ENCODE measurements at places on chromosomes 4 and X.

DNA sequence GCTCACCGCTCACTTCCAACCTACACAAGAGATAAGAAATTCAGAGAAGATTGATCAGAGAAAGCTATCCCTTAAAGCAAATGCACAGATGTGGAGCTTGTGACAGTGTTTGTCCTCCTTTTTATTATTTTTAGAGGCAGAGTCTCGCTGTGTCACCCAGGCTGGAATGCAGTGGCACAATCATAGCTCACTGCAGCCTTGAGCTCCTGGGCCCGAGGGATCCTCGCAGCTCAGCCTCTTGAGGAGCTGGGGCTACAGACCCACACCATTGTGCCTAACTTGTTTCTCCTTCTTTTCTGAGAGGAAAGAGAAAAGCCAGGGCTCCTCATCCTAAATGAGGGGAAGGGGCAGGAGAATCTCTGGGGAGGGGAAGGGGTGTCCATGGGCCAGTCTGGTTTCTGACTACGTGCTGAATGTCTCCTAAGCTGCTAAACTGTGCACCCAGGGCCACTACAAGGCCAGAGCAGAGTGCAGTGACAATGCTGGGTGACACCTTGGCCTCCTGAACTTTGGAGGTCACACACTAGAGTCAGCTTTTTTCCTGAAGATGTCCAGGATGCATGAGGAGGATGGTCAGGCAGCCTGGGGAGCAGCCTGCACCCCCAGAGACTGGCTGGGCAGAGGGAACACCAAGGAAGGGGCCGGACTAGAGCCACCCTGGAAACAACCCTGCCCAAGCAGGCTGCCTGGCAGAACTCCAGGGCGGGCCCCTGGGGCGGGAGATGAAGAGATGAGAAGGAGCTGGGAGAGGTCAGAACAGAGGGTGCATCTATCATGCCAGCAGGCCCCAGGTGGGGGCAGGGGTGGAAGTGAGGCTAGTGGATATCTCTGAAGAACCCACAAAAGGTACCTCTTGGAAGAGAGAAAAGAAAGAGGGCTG lies 55.5 kb upstream of the PROM1 start:
- no peak for DNase-seq

GRCh38 chrX:4485912-4486311 lies 772.5 kb upstream of the PRKX start:
- DNase-seq: no peak

DNA sequence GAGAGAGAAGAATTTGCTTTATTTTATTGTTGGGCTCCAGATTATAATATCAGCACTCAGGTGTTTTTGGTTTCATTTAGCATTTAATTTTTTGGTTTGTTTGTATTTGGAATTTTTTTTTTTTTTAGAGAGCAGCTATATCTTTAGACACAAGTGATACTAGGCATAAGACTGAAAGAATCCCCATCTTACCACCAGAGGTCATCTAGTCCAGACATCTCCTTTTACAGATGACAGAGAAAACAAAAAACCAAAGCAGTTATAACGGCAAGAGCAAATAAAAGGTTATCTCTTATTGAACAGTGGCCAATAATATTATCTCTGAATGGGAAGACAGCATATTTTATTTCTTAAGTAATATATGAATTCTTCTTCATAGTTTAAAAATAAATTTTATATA lies 22.8 kb downstream of the USP38 start:
- DNase-seq: no peak

DNA sequence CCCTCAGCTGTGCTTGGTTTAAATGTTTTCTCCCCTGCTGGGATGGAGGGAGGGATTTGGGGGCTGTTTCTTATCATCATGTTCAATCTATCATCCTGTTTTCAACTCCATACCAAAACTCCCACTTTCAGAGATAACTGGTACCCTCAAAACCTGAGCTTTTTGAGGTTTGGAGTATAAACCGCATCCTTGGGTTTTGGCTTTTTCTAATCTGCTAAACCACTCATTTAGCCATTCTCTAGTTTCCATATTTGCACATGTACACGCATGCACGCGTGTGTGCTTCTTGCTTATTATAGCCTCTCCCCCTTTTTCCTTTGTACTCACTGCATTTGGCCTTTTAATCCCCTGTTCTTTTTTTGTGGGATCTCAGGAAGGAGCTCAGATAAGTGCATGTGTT lies 116.7 kb upstream of the TEX13D start:
- no peak for DNase-seq

- DNase-seq: no peak
Observed at GRCh38 chrX:10098270-10098713, 58.5 kb upstream of the CLCN4 start.

GRCh38 chr4:147899512-147899911 lies 167.6 kb downstream of the ARHGAP10 start:
- no peak for DNase-seq

GRCh38 chr4:155966171-155966570 lies 12.5 kb upstream of the CTSO start:
- DNase-seq: no peak

DNA sequence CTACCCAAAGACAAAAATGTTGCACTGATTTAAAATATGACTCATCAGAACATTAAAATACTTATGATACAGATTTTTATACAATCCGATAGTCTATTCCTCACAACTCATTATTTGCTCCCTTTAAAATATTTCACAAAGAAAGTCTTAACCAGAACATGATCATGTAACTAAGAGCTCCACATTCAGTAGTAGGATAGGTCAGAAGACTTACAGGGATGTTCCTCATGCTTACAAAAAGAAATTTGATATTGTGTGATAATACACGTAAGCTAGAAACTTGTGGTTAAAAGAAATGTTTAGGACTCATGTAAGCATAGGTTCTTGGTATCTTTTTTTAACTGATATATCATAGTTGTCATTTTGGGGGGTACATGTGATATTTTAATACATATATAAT lies 235.9 kb downstream of the PALLD start:
- DNase-seq: no peak

DNA sequence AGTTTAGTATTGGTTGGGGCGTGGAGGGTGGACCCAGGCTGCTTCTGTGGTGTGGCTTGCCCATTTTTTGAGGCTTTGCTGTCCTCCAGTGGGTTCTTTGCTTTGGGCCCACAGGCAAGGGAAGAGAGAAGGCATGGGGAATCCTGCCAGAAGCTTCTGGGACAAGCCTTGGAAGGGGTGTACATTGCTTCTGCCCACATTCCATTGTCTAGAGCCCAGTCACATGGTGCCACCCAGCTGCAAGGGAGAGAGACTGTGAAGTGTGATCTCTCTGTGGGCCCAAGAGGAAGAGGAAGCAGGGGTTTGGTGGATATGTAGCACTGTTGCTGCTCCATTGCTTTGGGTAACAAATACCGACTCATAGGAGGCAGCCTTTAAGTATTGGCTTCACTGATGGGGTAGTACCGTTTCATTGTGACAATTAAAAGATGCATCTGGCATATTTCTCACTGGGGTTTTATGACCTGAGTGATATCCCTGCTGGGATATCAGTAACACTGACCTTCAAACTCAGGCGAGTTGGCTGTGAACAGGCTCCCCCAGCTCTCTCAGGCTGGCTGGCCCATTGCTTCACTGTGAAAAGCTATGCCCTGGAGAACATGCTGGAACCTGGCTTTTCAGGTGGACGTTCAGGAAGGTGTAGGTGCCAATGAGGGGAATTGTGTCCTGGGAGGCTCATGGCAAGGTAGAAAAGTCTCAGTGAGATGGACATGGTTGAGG lies 85.9 kb downstream of the CLDN34 start:
- no peak for DNase-seq

DNA sequence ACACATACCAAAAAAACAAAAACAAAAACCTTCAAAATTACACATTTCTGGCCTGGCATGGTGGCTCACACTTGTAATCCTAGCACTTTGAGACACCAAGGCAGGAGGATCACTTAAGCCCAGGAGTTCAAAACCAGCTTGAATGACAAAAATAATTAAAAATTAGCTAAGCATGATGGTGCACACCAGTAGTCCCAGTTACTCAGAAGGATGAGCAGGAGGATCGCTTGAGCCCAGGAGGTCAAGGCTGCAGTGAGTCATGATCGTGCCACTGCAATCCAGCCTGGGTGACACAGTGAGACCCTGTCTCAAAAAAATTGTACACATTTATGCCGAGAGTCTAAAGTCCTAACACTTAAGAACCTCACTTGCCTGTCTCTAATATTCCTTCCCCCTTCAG lies 18.3 kb downstream of the SLC39A8 start:
- no peak for DNase-seq

GRCh38 chrX:119981286-119982070 lies 37.9 kb upstream of the NKAP start:
- DNase-seq: peak; percentile 7
